ENCODE measurements at places on chromosomes 5 and 9. TPM values are rescaled to one million over a fixed set of nuclear protein-coding genes. Genes with fewer than 3 reads are reported as not detected.

- H3K4me3 ChIP-seq, result peak within 1 kb of the TSS; percentile 75
- peaks cover 38% of the 10 kb centered on the region for H3K27me3 ChIP-seq
- H3K36me3 ChIP-seq, result no peaks in the 10 kb centered on the region
- H3K27ac ChIP-seq, result no peak within 1 kb of the TSS
- DNase-seq, result no peak
- peaks cover 10% of the 10 kb centered on the region for H3K4me1 ChIP-seq
Measured at GRCh38 chr5:115816226-115817081, at the start of gene CDO1. Gene CDO1 (minus strand): TSS chr5:115816659. CDS start chr5:115816397, 262 bp downstream.

- peaks cover 39% of the 10 kb centered on the region for H3K4me1 ChIP-seq
- no peak overlapping the region for H3K27ac ChIP-seq
- no peaks in the 10 kb centered on the region for H3K36me3 ChIP-seq
Measured at GRCh38 chr9:98518556-98518955, 190.2 kb downstream of the GABBR2 start.

DNA sequence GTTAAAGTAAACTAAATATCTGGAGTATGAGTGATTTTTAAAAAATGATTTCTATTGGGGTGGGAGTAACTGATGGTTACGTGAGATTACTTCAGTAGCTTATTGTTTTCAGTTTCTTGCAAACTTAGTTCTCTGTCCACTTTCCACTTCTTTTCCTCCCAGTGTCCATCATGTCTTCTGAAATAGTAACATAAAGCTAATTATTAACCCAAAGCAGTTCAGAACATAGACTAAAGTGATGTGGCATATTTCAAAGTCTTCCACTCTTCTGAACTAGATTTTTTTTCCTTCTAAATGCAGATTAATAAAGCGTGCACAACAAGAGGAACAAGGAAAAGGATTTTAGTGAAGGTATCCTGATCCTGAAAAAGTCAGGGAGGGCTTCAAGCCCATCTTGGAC lies 114.1 kb downstream of the MAN2A1 start:
- no peak overlapping the region for H3K27ac ChIP-seq
- no peak overlapping the region for H3K4me3 ChIP-seq
- H3K4me1 ChIP-seq, result peaks cover 7% of the 10 kb centered on the region
- DNase-seq, result no peak
- peaks cover 5% of the 10 kb centered on the region for H3K36me3 ChIP-seq

- peaks cover 2% of the 10 kb centered on the region for H3K27me3 ChIP-seq
- H3K4me1 ChIP-seq, result no peaks in the 10 kb centered on the region
- H3K4me3 ChIP-seq, result no peak overlapping the region
- DNase-seq, result no peak
- no peaks in the 10 kb centered on the region for H3K36me3 ChIP-seq
Measured at GRCh38 chr9:68741704-68742332, 36.8 kb downstream of the PIP5K1B start.

GRCh38 chr5:93724791-93725190 lies 16.6 kb downstream of the POU5F2 start:
- H3K4me3 ChIP-seq, result no peak overlapping the region
- H3K27ac ChIP-seq, result no peak overlapping the region
- no peaks in the 10 kb centered on the region for H3K36me3 ChIP-seq
- DNase-seq, result no peak
- H3K4me1 ChIP-seq, result peaks cover 18% of the 10 kb centered on the region

GRCh38 chr5:124079062-124079461 lies 567.1 kb downstream of the CSNK1G3 start:
- H3K4me1 ChIP-seq, result no peaks in the 10 kb centered on the region
- H3K36me3 ChIP-seq, result no peaks in the 10 kb centered on the region
- no peaks in the 10 kb centered on the region for H3K27me3 ChIP-seq
- H3K27ac ChIP-seq, result no peak overlapping the region
- DNase-seq, result no peak

DNA sequence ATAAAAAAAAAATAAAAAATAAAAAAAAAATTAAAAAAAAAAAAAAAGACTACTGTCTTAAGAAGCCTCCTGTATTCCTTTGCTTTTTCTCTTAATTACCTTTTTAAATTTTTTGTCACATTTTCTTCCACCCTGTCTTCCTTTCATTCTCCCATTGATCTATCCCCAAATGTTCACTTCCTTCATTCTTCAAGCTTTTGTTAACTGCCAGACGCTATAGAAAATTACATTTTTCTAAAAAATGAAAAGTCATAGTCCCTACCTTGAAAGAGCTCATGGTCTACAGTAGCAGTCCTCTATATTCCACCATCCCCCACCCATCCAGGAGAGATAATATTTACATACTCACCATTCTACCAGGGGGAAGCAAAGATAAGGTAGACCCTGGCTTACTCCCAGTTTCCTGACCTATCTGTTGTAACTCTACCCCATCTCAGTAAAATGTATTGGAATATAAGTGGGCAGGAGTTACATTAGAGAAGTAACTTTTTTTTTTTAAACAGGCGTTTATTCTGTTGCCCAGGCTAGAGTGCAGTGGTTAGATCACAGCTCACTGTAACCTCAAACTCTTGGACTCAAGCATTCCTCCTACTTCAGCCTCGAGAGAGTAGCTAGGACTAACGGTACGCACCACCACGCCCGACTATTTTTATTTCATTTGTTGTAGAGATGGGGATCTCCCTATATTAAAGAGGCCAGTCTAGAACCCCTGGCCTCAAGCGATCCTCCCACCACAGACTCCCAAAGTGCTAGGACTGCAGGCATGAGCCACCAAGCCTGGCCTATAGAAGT lies 3.8 kb upstream of the PRKAA1 start:
- peak overlapping the region; percentile 3 for H3K4me3 ChIP-seq
- no peaks in the 10 kb centered on the region for H3K27me3 ChIP-seq
- H3K36me3 ChIP-seq, result no peaks in the 10 kb centered on the region
- DNase-seq, result no peak
- no peak overlapping the region for H3K27ac ChIP-seq

- H3K27ac ChIP-seq, result peak overlapping the region; percentile 22
- H3K4me1 ChIP-seq, result peaks cover 25% of the 10 kb centered on the region
- H3K36me3 ChIP-seq, result no peaks in the 10 kb centered on the region
- no peaks in the 10 kb centered on the region for H3K27me3 ChIP-seq
- DNase-seq, result peak; percentile 27
Measured at GRCh38 chr5:27450607-27451006, 412.2 kb upstream of the CDH9 start.

GRCh38 chr5:60205071-60205470 lies 311.5 kb upstream of the PDE4D start:
- no peak for DNase-seq
- no peak overlapping the region for H3K4me3 ChIP-seq
- peaks cover 4% of the 10 kb centered on the region for H3K27me3 ChIP-seq
- H3K36me3 ChIP-seq, result no peaks in the 10 kb centered on the region

- no peak overlapping the region for H3K27ac ChIP-seq
- no peaks in the 10 kb centered on the region for H3K4me1 ChIP-seq
- peak; percentile 5 for DNase-seq
- no peaks in the 10 kb centered on the region for H3K27me3 ChIP-seq
- H3K36me3 ChIP-seq, result no peaks in the 10 kb centered on the region
- no peak overlapping the region for H3K4me3 ChIP-seq
Measured at GRCh38 chr5:110086658-110087388, 397.1 kb downstream of the MAN2A1 start.

DNA sequence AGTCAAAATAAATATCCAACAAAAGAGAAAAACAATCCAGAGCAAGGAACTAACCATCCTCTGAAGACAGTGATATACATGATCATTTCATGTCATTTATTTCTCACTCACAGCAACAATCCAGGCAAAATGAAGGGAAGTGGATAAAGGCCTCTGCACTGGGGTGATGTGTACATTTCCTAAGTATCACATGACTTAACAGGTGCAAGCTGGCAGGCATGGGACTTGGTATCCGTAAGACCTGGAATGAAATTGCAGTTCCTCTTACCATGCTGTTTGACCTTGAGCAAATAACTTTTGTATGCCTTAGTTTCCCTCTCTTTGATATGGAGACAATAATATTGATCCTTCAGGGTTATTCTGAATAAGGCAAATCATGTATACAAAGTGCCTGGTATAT lies 77.6 kb downstream of the PRLR start:
- H3K27ac ChIP-seq, result no peak overlapping the region
- H3K36me3 ChIP-seq, result no peaks in the 10 kb centered on the region
- no peaks in the 10 kb centered on the region for H3K4me1 ChIP-seq
- no peak for DNase-seq
- peaks cover 7% of the 10 kb centered on the region for H3K27me3 ChIP-seq

DNA sequence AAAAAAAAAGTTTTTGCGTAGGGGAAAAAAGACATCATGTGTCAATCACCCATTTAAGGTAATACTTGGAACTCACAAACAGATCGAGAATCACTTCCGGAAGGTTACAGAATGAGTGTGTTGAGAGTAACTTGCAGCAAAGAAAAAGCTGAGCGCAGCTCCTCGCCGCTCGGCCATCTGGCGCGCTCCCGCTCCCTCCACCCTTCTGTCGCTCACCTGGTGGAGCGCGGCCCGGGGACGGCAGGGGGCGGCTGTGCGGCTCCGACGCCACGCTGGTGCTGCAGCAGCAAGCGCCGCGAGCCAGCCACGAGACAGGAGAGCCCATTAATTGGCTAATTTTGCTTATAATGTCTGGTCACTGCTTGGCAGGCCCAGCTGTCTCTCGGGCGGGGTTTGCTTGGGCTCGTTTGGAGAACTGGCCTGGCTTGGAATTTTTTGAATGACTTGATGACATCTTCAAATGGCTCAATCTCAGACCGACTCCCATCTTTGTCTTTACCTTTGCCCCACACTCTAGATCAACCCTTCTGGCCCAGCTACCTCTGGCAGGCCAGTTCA lies 601.8 kb downstream of the CCDC171 start:
- peaks cover 8% of the 10 kb centered on the region for H3K27me3 ChIP-seq
- no peak for DNase-seq
- no peaks in the 10 kb centered on the region for H3K4me1 ChIP-seq
- no peak overlapping the region for H3K27ac ChIP-seq

DNA sequence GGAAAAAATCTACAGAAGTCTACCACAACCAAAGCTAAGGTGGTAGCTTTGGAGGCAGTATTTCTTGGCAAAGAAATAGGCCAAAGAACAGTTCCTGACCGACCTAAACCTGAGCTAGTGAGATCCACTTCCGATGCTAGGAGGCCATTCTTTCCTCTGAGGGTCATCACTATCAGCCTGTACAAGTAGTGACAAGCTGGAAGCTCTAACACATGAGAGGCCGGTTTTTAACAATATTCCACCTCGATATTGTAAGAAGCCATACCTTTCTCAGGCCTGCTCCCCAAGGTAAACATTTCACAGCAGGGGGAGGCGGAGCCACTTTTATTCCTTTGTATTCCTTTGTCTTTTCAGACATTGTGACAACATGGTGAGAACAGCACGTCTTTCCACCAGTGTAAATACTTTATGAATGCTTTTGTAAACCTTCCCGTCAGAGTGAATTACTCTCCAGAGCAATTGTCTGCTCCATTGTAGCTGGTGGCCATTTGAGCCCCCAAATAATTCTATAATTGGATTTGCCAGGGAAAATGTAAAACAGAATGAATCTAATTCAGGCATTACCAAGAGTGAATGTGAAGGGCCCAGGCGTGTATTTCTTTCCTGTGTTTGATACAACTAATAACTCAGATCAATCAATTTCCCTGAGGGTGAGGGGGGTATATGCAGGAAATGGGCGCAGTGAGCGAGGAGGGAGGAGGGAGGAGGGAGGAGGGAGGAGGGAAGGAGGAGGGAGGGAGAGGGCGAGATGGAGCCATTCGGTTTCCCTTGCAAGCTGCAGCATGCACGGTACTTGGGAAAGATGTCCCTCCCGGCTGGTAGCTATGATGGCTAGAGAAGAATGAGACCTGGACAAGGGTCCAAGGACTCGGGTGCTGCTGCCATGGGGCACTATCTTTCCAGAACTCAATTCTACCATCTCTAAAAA lies 166.6 kb downstream of the CDK5RAP2 start:
- no peak overlapping the region for H3K4me3 ChIP-seq
- peaks cover 35% of the 10 kb centered on the region for H3K4me1 ChIP-seq
- H3K36me3 ChIP-seq, result peaks cover 28% of the 10 kb centered on the region
- no peaks in the 10 kb centered on the region for H3K27me3 ChIP-seq
- no peak for DNase-seq

DNA sequence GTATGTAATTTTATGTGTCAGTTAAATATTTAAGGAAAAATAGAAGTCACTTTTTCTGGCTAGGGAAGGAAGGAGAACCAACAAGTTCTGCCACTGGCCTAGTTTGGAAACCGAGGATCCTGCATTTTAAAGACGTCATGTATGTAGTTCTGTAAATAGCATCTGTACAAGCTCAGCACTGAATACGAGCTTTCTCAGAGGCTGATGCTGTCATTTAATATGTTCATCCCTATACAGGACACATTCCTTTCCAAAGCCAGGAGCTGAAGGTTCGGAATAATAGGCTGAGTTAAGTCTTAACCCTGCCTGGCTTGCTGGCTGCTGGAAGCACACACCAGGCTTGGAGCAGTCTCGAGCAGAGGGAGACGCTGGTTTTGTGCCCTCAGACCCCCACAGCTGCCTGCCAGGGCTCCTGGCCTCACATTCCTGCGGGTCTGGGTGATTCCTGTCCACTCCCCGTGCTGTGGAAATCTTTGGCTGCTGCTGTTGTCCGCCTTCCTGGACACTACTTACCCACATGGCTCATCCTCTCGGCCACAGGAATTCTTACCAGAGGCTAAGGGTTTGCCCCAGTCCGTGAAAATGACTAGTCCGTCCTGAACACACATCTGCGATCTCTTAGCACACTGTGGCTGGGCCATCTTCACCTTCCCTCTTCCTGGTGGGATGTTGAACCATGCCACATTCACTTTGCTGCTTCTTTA lies 36.6 kb downstream of the SLC46A2 start:
- H3K36me3 ChIP-seq, result no peaks in the 10 kb centered on the region
- peaks cover 11% of the 10 kb centered on the region for H3K4me1 ChIP-seq
- peaks cover 4% of the 10 kb centered on the region for H3K27me3 ChIP-seq
- H3K27ac ChIP-seq, result no peak overlapping the region
- no peak overlapping the region for H3K4me3 ChIP-seq

DNA sequence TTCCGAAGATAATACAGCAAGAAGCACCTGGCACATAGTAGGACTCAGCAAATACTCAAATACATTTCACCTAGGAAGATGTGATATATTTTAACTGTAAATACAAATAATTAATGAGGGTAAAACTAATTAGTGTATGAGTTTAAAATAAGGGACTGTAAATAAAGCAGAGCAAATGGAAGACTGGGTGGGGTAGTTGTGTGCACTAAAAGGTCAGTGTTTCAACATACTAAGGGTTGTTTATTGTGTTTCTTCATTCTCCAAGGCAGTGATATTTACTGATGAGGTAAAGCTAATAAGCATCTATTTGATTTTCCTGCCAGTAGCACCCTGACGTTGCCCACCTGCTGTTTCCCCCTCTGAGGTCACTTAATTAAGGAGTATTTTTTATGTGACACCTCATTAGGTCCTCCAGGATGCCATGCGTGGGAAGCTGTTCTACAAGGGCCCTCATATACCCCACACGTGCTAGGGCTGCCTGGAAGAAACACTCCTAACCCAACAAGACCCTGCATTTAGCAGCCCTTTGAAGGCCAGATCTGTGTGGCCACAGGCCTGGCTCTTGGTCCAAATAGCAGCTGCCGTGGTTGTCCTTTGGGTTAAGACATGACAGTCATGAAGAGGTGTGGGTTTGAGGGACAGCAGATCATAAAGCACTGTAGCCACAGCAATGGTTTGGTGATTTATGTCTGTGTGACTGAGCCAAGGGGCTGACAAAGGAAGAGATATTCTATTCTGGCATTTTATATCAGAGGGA lies 97.5 kb upstream of the RPS23 start:
- H3K27ac ChIP-seq, result no peak overlapping the region
- H3K4me1 ChIP-seq, result no peaks in the 10 kb centered on the region
- H3K36me3 ChIP-seq, result no peaks in the 10 kb centered on the region
- no peak overlapping the region for H3K4me3 ChIP-seq

- peaks cover 35% of the 10 kb centered on the region for H3K4me1 ChIP-seq
- H3K27me3 ChIP-seq, result no peaks in the 10 kb centered on the region
- H3K4me3 ChIP-seq, result no peak overlapping the region
- DNase-seq, result peak; percentile 49
Measured at GRCh38 chr5:79974886-79975285, 16.2 kb downstream of the MTX3 start.

The ATOSB gene
- 50.1 TPM for total RNA-seq

The PCDHGA9 gene
- total RNA-seq, result 0.89 TPM

The IPO11 gene
- 37.7 TPM for total RNA-seq

The NR2F1-AS1 gene
- 28.1 TPM for total RNA-seq

The PCDHGB4 gene
- total RNA-seq, result 19.5 TPM

Measured in HFFc6 (cell line).